ENCODE measurements at places on chromosomes 3 and 15.

GRCh38 chr15:101541501-101542292, 52.2 kb upstream of the PCSK6 start:
- DNase-seq = no peak

GRCh38 chr3:172096881-172097420, 57.6 kb downstream of the FNDC3B start:
- DNase-seq = peak; percentile 80

- DNase-seq = peak; percentile 86
Measured at GRCh38 chr3:127750226-127751031, 71.9 kb downstream of the MGLL start.

- no peak for DNase-seq
Measured at GRCh38 chr3:177096615-177097014, 100.7 kb downstream of the TBL1XR1 start.

GRCh38 chr3:136885357-136886213, 23.6 kb downstream of the NCK1 start:
- no peak for DNase-seq

- no peak for DNase-seq
Measured at GRCh38 chr3:178127221-178127620, 409.0 kb upstream of the KCNMB2 start.

DNA sequence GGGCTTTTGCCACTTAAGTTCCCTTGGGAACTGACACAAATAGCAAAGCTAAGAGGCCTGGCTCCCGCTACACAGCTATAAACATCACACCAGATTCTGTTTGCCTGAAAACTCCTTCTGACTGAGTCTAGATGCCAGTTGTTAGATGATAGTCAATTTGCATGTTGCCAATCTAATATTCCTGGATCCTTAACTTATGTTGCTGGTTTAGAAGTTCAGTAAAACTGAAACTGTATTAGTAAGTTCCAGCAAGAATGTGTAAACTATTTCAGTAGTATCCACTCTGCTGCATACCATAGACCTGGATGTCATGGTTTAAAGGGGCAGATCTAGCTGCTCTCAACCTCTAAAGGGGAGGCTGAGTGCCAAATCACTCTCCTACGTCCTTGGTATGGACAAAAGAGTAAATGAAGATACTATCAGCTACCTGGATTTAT, 27.1 kb upstream of the LACTB start:
- peak; percentile 71 for DNase-seq

GRCh38 chr3:177351757-177352158, 154.5 kb upstream of the TBL1XR1 start:
- DNase-seq = no peak

DNA sequence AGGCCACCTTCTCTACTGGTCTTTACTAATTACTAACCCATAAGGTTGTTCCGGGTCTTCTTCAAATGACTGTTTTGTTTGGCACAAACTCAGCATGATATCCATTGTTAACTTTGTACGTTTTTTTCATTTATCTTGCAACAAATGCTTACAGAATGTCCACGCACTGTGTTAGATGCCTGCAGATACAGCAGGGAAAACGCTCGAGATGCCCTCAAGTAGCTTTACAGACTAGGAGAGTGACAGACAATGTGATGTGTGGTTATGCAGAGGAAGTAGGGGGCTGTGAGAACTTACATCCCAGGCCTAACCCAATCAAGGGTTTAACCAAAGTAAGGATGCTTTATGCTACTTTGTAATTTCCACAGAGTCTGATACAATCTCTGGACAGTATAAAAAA, 949 bp upstream of the RFC4 start:
- no peak for DNase-seq

DNA sequence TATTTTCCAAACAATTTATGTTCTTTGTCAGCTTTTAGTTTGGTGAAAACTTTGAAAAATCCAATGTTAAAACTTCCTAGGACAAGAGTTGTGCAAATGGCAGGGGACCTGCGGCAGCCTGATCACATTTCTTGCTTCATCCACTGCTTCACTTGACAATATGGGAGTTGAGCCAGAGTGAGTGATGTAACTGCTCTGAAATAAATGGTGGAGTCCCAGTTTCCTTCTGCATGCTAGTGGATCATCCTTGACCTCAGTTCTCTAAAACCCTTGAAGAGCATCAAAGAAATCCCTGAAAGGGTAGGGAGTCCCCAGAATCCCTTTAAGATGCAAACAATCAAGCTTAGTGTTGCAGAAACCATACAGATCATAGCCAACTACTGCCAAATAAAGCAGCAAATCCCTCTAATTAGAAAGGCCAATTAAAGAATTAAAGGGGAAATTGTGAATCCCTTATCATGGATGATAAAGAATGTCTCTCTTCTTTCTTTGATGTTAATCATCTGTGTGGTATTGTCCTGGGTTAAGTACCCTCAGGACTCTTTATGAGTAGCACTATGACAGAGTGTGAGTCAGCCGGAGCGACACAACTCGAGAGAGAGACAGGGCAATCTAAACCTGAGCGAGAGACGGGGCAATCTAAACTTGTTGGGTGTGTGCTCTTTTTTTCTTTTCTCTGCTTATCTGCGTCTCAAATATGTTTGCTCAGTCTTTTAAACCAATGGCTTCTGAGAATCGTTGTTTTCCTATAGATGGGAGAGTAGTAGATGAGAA, 41.8 kb upstream of the GAP43 start:
- peak; percentile 36 for DNase-seq

GRCh38 chr3:188230962-188231361, 77.0 kb downstream of the LPP start:
- DNase-seq = peak; percentile 75

DNA sequence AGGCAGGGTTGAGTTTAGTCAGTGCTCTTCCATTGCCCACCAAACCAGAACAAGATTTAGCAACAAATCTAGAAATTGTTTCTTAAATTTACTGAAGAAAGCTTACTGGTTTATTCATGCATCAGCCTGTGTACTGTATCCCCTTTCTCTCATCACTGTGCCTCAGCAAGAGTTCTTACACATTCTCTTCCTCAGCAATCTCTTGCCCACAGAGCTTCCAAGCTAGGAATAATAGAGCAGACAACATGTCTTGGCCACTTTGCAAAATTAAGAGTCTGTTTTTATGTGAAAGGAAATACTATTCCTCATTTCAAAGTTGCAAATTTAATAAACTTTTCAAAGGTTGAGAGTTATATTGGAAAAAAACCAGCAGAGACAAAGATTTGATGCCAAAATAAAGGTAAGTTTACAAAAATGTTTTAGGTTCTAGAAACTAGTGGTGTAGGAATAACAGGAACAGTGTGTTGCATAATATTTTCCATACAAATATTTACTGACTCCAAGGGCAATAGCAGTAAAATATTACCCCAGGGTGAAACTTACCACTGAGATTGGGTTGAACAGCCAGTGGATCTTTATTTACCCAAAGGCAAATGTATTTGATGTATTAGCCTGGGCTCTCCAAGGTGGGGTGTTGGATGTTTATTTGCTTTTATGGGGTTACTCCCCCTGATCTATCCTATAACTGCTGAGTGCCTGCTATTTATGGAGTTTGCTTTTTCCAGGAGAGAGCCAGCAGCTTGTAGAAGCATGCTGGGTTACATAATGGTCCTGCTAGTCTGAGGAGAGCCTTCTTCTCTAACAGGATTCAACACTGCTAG, 276.7 kb downstream of the ADAMTSL3 start:
- DNase-seq = no peak

DNA sequence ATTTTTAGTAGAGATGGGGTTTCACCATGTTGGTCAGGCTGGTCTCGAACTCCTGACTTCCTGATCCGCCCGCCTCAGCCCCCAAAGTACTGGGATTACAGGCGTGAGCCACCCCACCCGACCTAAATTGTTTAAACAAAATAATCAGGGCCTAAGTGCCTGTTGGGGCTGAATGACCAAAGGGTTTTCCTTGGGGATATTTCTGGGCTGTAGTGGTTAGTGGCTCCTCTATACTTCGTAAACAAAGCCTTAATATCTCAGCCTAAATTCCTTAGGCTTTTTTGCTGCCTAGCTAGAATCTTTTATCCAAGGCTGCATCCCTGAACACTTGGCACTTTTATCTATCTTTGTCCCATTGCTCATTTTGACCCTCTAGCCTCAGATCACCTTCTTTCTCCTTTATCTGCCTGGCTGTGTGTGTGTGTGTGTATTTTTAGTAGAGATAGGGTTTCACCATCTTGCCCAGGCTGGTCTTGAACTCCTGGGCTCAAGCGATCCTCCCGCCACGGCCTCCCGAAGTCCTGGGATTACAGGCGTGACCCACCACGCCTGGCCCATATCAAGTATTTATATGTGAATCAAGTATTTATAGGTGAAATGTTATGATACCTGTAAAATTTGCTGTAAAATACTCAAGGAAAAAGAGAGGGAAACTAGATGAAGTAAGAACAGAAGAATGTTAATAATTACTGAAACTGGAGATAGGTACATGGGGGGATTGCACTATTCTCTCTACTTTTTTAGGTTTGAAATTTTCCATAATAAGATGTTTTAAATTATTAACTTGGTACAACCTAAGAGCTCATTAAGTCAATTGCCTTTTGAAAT, 1.8 kb downstream of the NUSAP1 start:
- no peak for DNase-seq

- DNase-seq = peak; percentile 38
Measured at GRCh38 chr3:33722191-33722590, 4.1 kb upstream of the CLASP2 start.

DNA sequence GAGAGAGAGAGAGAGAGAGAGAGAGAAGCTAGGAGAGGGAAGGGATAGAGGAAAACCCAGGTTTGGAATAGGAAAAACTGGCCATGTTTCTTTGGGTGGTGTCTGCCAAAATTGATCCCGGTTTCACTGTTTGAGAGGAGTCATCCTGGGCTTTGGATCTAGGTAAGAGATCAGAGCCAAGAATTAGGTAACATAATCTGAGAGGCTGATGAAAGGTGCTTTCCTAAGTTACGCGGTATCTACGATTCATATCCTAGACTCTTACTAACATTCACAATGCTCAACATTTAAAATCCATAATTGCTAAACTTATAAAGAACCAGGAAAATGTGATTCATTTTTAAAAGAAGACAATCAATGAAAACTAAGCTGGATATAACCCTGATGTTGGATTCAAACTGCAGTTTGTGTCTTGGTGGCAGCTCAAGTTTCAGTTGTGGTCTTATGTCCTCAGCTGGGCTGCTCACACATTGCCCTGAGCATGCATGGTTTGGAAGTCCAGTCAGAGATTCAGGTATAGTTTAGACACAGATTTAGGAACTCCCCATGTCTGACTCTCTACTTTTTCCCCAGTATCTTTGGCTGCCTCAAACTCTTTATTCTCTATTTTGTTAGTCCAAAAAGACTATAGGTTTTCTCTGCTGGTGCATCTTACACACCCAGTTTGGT, 42.5 kb upstream of the FMN1 start:
- DNase-seq = no peak

DNA sequence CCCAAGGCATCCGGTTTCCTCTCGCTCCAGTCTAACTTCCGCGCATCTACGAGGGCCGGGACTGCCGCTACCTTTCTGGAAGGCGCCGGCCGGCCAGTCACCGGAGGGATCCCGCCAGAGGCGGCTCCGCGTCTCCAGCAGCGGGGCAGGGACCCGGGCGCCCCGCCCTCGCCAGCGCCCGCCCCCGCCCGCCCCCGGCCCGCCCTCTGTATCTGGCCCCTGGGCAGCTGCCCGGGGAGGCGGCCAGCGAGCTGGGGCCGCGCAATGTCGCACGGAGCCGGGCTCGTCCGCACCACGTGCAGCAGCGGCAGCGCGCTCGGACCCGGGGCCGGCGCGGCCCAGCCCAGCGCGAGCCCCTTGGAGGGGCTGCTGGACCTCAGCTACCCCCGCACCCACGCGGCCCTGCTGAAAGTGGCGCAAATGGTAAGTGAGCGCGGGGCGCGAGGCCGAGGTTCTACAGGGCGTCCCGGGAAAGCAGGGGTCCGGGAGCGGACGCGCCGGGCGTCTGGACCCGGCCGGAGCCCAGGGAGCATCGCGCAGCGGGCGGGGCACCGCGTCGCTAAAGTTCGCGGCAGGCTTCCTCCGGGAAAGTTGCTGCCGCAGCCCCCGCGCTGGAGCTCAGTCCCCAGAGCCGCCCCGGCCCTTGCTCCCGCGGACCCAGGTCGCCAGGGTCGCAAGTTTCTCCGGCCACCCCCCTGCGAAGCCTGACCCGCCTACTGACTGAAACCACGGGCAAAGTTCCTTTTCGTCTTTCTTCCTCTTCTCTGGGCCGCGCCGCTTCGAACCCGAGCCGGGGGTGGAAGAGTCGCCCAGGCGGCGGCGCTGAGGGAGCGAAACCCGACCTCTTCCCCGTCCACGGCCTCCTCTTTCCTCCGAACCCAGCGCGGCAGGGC, at the start of gene CMTM7:
Gene CMTM7 (plus strand): TSS at position 211 of the 893 bp plus-strand sequence. CDS start 54 bp downstream, at position 265.
- DNase-seq = peak; percentile 52

DNA sequence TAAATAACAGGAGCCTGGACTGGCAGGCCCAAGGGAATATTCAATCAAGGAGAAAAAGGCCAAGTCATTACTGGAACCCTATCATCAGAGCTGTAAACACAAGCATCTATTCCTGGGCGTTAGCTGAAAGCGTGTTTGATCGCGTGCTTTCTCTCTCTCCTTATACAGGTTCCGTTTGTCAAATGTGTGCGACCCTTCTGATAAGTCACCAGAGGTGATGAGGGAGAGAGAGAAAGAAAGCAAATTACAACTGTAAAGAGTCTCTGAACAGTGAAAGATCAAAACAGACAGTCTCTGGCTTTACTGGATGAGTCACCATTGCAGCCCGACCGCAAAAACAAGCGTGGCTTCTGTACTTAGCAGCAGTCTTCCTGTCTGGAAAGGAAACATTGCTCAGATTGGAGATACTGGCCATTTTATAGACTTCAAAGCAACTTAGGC, 39.5 kb upstream of the TPRG1 start:
- peak; percentile 94 for DNase-seq

- no peak for DNase-seq
Measured at GRCh38 chr15:22942306-22942855, 37.8 kb downstream of the CYFIP1 start.

DNA sequence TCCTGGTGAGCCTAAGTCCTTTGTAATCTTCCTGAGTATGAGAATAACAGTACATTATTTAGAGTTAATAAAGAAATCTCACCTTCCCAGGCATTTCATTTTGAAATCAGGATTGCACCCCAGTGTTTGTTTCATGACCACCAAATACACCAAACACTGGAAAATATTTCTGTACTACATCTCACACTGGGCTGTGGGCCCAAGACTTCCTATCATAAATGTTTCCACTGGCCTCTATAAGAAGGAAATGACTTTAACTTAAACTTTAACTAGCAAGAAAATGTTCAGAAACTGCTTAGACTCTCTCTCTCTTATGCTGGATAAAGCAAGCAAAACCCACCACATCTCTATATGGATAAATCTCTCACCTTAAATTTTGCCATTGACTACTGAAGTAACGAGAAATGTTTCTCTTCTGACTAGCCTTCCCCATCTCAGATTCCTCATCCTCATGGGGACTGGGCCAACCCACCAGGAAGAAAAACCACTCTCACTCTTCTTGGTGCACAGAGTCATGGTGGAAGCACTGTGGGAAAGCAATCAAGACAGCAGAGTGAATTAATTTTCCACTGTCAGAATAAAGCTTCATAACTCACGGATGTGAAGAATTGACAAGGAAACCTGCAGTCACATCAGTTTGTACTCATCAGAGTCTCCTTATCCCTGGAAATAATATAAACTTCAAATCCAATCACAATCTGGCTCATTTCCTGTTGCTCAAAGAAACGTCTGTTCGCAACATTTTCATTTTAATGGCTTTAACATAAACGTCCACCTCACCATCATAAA, 859.6 kb downstream of the EPHA3 start:
- no peak for DNase-seq
